ENCODE measurements at places on chromosomes 4 and X. TPM values are rescaled to one million over a fixed set of nuclear protein-coding genes. Genes with fewer than 3 reads are reported as not detected.

UGT8 gene
- total RNA-seq, result not detected

ARHGEF6 gene
- total RNA-seq, result 5.4 TPM

RAB41 gene
- not detected for total RNA-seq

OCIAD2 gene
- 6.1 TPM for total RNA-seq

DBET gene
- not detected for total RNA-seq

TLR10 gene
- not detected for total RNA-seq

BGN gene
- 164 TPM for total RNA-seq

USP17L25 gene
- not detected for total RNA-seq

PNMA5 gene
- not detected for total RNA-seq

TACC3 gene
- 1.9 TPM for total RNA-seq

GPR173 gene
- total RNA-seq, result 1.5 TPM

SOX3 gene
- total RNA-seq, result not detected

FAM184B gene
- 0.12 TPM for total RNA-seq

DSPP gene
- total RNA-seq, result not detected

KLF3 gene
- 27.2 TPM for total RNA-seq

CPLX1 gene
- 0.47 TPM for total RNA-seq

NMU gene
- total RNA-seq, result not detected

SSX2B gene
- not detected for total RNA-seq
